ENCODE measurements at places on chromosomes 7 and 10.

- no peak for DNase-seq
Observed at GRCh38 chr7:8378349-8379019, 54.9 kb upstream of the NXPH1 start.

GRCh38 chr7:69942573-69942972, 344.3 kb downstream of the AUTS2 start:
- DNase-seq, result no peak

- DNase-seq, result no peak
Observed at GRCh38 chr10:14742382-14742781, 32.3 kb downstream of the FAM107B start.

DNA sequence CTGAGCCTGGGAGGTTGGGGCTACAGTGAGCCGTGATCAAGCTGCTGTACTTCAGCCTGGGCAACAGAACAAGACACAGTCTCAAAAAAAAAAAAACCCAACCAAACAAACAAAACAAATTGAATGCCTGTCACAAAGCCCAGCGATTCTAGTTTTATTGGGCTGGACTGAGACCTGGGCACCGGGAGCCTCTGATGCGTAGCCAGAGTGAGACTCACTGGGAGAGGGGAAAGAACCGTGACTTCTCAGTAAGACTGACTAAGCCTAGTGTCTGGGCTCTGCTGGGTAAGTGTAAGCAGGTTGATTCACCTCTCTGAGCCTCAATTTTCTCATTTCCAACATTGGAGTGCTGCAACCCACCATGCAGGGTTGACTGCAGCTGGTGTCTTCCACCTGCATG, 10.1 kb upstream of the LEP start:
- DNase-seq, result no peak

- no peak for DNase-seq
Observed at GRCh38 chr10:43267811-43268210, 946 bp upstream of the RASGEF1A start.
